ENCODE measurements at places on chromosomes 1 and 21.
A peak's percentile ranks its signal among the peaks of the same experiment; 100 is the strongest.

GRCh38 chr21:45533846-45534635 is 8.2 kb downstream of the SLC19A1 start:
- no peak for DNase-seq

DNA sequence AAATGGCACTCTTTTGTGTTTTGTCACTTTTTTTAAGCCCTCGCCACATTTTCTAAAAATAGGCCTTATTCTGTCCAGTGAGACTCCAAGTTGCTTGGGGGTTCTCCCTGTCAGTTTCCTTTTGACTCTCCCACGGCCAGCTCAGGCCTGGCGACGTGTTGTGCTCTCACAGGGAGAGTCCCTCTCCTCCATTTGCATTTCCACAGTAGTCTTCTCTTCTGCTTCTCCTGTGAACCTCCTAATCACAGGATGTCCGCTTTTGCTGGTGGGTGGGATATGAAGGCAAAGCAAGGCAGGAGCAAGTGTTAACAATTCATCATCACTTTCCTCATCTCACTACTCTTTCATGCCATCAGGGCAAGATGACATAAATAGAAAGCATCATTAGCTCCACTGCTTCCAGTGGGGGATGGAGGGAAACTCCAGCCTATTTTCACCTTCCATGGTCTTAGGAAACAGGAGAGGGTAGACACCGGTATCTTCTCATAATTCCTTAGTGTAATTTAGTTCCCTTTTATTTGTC is 99.8 kb downstream of the INTS7 start:
- no peak for DNase-seq

DNA sequence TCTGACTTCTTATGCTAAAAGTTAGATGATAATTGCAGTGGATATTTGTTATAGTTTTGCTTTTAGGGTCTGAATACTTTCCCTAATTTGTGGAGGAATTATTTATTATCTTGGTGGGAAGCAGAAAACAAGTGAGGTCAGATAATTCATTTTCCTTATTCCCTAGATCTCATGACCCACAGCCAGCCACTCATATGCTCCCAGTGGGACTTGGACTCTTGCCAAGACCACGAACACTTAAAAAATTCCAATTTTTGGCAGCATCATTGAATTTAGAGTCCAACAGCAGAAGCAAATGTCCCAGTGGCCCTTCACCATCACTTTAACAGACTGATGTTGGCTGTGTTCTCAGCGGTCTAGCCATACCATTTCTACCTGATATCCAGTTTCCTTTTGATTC is 204.2 kb downstream of the HMCN1 start:
- no peak for DNase-seq

DNA sequence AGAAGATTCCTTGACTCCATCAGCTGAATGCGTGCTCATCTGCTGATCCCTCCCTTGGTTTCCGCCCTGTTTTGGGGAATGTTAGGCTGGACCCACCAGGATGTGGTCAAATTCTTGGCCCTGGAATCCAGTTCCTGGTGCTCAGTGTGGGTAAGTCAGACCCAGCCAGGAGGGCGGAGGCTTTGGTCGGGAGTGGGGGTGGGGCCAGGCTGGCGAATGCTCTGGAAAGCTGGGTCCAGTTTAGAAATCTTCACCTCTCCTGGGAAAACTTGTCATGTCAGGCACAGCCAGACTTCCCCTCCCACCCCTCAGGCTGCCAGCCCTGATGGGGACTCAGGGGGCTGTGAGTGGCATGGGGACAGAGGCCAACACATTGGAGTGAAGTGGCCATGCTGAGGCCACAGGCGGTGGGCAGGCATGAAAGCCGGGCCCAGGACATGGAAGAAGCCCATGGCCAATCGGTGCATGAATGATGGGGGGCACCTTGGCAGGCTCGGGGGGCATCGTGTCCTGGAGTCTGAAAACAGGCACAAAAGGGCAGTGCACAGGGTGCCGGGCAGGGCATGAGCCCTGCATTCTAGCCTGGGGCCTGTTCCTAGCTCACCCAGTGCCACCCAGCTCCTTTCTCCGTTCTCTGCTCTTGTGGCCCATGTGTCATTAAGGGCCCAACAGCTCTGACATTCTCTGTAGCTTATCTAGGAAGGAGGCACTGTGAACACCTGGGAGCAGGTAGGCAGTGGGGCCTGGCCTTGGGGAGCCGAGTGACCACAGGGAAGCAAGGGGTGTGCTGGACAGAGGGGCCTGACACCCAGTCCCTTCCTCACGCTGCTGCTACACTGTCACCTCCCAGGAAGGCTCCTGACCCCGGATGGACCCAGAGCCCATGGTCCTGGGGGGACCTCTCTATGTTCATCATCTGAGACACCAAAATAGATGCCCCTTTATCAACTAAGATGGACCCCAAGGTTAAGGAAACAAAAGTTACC is 14.6 kb upstream of the PADI1 start:
- peak; percentile 84 for DNase-seq

GRCh38 chr1:31745946-31746670 is 18.0 kb downstream of the ADGRB2 start:
- no peak for DNase-seq

Data from HTR-8/SVneo (cell line).